ENCODE measurements at places on chromosomes 3 and 15.
A peak's percentile ranks its signal among the peaks of the same experiment; 100 is the strongest.

DNA sequence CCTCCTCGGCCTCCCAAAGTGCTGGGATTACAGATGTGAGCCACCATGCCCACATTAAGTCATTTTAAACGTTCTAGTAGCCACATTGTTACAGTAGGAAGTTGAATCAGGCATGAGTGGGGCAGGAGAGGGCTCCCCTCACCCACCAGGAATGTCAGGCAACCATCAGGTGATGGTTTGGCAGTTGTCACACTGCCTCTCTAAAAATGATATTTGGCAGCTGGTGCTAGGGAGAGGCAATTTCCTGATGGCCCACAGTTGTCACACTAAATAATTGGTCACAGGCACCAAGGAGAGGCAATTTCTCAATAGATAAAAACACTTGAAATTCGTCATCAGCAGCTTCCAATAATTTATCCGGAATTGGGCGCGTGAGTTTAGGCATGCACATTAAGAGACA lies 79.2 kb upstream of the ABHD2 start:
- no peak for DNase-seq

GRCh38 chr15:33808720-33809457 lies 159.4 kb upstream of the CHRM5 start:
- no peak for DNase-seq

DNA sequence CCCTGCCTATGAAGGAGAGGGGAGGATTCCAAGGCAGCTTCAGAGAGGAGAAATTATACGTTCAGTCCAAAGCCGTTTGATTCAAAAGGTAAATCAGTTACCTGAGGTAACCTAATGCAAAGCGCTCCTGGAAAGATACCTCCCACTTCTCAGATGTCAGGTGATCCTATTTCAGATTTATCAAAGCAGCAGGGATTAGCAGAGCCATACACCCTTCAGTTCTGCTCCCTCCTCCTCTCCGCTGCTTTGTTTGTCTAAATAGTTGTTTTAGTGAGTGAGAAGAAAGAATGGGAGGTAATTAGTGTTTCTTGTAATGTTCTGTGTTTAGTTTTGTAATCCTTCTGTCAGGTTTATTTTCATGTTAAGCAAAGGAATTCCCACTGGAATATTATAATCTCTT lies 81.1 kb downstream of the SOX14 start:
- DNase-seq = peak; percentile 46

DNA sequence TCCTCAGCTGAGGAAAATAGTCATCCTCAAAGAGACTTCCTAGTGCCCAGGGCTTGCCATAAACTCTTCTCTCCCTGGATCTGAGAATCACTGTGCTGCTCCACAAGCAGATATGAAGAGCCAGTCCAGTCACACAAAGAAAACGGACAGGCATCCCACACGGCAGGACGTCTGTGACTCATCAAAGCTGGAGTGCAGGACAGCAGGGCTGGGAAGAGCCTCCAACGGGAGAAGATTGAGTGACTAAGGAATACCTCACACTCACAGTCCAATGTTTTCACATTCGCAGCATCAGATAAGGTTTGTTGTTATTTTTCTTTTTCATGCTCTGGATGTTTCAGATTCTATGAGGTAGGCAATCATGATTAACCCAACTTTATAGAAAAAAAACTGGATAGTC lies 57.8 kb downstream of the NEK10 start:
- DNase-seq = no peak

DNA sequence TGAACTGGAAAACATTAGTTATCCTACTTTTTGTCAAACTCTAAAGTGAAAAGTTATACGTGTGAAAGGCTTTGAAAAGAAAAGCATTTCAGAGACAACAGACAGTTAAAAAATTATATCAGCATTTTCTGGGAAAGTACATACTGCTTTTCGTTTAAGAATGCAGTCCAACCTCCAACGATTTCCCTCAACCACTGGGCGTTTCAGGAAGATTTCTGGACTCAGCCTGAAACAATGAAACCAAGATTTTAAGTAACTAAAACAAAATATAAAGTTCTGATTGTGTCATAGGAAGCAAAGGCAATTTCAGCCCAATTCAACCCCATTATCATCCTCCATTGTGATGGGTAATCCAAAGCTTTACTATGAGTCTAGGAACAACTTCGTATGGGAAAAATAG lies 110.7 kb downstream of the PLD1 start:
- no peak for DNase-seq

Data from WERI-Rb-1 (cell line).